ENCODE measurements at places on chromosomes 7 and 10. TPM values are rescaled to one million over a fixed set of nuclear protein-coding genes. Genes with fewer than 3 reads are reported as not detected.

The HMX2 gene
- not detected for total RNA-seq

The RADIL gene
- total RNA-seq: 16.5 TPM

The PWWP2B gene
- 14.7 TPM for total RNA-seq

The ANKRD2 gene
- total RNA-seq: not detected

The UCMA gene
- total RNA-seq: not detected

DNA sequence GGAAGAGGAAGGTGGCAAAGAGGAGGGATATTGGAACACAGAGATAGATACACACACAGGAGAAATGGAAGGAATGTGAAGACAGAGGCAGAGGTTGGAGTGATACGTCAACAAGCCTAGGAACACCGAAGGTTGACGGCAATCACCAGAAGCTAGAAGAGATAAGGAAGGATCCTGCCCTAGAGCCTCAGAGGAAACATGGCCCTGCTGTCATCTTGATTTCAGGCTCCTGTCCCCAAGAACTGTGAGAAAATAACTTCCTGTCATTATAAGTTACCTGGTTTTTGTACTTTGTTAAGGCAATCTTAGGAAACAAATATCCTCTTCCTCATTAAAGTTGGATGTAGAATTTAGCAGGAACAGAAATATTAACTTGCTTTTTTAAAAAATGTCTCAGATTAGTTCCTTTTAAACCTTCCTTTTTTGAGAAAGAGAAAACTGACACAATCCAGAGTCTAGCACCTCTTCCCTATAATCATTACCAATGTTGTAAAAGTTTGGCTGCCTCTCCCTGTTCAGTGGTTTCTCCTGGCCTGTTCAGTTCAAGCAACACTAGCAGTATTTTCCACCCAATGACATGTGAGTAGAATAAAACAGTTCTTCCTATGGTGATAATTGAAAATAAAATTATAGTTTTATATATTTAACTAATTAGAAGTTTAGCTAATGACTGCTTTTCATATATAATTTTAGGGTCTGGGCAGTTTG, 28.8 kb upstream of the GNAI1 start:
- DNase-seq: no peak

DNA sequence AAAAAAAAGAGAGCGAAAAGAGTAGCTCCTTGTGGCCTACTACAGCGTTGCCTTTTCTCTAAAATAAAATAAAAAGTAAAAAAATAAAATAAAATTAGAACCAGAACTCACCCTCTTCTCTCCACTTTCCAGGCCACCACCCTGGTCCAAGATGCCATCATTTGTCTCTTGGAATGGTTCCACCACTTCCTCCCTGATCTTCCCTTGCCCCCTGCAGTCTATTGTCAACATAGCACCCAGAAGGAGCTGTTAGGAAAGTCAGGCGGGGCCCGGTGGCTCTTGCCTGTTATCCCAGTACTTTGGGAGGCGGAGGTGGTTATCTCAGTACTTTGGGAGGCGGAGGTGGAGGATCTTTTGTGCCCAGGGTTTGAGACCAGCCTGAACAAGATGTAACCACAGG, 7.6 kb upstream of the GRID2IP start:
- no peak for DNase-seq

DNA sequence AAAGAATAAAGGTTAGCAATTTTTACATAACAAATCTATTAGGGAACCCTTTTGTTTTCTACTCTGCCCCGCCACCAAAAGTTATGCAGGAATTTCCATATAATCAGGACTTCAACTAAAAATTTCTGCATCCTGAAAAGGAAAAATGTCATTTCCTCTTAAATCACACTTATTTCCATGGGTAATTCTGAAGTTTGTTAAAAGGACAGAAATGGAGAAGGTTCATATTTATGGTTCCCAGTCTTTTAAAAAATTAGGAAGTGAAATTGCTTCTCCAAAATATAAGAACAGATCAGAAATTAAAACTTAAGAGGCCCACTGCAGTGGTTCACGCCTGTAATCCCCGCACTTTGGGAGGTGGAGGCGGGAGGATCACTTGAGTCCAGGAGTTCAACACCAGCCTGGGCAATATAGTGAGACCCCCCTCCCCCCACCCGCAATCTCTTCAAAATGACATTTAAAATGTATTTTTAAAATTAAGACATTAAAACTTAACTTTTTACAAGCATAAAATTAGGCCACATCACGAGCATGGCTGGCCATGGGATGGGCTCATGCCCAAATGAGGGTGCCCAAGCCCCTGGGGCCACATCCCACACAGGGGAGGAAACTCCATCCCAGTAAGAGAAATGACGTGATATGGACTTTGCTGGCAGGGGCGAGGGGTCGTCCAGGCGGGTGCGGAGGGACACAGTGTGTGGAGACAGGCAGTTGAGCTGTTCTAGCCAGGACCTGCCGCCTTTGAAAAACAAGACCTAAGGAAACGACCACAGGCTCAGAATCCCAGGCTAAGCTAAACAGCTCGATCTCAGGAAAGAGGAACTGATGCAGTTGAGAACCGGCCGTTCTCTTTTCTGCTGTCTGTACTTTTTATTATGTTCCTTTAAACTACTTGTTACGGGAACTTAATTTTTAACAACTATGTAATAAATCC, 51.3 kb upstream of the NFE2L3 start:
- no peak for DNase-seq

DNA sequence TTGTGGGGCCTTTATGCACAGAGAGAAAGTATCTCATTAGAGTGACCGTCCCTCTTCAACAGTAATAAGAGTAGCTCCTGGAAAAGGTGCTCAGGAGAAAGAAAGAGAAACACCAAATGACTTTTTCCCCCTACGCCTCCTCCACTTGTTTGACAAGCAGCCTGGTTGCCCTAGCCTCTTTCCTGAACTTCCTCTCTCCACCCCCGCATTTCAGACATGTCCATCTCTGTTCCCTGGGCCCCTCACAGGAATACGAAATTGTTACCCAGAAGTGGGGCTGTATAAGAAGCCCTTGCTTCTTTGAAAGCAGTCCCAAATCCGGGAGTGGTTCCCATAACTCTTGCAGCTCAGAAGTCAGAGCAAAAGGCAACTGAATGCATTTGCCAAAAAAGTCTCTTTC, 119.6 kb upstream of the ADO start:
- no peak for DNase-seq

- no peak for DNase-seq
Observed at GRCh38 chr10:4212111-4212630, 427.2 kb upstream of the KLF6 start.

- no peak for DNase-seq
Observed at GRCh38 chr10:26509307-26509706, 71.2 kb downstream of the APBB1IP start.

Data from vagina (tissue), 2 donors.